ENCODE measurements at places on chromosomes 11 and 22.
A peak's percentile ranks its signal among the peaks of the same experiment; 100 is the strongest.

GRCh38 chr11:74468058-74468457 lies 709 bp upstream of the KCNE3 start:
- no peak for DNase-seq

DNA sequence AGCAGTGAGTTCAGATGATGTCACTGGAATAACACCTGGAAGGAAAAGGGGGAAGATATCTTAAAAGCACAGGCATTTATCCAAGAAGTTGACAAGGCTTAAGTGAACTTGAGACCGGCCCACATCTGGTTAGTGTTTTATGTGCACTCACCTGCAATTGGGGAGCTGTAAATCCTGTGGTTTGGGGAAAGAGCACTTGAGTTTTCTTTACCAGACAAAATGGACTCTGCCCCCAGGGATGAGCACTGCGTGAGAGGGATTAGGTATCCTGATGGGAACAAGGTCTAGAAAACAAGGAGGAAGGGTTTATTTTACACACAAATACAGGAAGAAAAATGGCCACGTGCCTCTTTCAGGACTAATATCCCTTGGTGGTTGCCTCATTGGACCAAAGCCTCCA lies 15.2 kb downstream of the E2F8 start:
- no peak for DNase-seq

DNA sequence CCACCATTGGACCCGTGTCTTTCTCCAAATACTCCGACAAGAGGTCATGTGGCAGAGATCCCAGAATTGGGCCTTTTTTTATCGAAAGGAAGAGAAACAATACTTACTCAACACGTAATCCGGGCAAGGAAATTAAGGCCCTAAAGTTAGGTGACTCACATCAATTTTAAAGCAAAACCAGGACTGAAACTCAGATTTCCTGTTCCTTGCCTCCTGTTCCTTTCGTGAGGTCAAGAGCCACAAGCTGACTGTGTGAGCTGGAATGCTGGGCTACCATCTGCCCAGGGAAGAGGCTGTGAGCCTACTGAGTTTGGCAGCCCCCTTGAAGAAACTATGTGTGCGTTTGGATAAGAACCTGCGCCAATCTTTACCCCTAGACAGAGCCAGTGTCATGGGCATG lies 27.1 kb upstream of the MRGPRX2 start:
- DNase-seq, result no peak

GRCh38 chr11:100098560-100098959 lies 588.5 kb upstream of the ARHGAP42 start:
- DNase-seq, result no peak

- no peak for DNase-seq
Observed at GRCh38 chr11:93444617-93445073, 98.5 kb downstream of the SMCO4 start.

DNA sequence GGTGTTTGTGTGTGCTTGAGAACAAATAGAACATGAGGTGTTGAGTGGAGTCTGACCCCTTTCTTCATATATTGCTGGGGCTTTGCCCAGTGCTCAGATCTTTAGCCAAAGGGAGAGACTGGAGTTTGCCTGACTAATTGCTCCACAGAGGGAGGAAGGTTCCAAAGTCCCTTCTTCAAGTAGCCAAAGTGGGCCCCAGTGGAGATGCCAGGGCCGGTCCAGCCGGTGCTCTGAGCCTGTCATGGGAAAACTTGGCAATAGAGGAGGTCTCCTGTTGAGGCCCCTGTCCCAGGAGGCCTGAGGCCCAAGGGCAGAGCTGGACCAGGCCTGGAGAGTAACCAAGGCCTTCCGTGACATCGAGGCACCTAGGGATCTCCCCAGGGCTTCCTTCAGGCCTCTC lies 112.3 kb downstream of the DSCAML1 start:
- DNase-seq, result no peak

- no peak for DNase-seq
Observed at GRCh38 chr11:75872887-75873416, 57.9 kb downstream of the UVRAG start.

- DNase-seq, result peak; percentile 74
Observed at GRCh38 chr22:45553351-45554039, 50.8 kb downstream of the FBLN1 start.

DNA sequence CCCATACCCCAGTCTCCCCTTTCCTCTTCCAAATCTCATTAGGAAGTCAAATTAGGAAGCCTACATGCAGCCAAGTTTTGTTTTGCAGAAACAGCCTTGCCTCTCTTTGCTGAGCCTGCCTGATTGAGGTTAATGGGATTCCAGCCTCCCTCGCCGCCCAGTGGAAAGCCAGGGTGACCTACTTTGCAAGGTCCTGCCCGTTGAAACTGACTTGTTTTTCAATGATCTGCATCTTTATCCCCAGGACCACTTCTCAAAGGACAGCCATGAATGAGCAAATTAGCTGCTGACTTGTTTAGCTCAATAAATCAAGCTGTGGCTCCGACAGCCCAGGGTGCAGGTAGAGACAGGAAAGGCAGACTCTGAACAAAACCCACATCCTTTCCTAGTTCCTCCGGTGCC lies 110.4 kb downstream of the RRAS2 start:
- DNase-seq, result no peak

DNA sequence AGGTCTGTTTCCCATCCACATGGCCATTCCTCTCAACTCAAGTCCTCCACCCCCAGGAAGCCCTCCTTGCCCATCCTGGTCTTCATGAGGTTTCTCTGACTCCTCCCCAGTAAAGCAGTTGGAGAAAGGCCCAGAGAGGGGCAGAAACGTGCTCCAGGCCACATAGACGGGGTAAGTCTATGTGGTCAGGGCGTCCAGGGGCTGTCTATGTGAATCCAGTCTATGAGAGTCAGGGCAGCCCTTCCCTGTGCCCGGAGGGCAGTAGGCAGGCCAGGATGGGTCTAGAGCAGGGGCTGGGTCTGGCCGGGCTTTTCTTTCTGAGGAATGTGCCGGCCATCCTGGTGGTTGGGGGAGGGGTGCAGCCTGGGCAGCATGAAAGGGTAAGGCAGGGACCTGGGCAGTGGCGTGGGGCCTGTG lies 11.7 kb downstream of the GUCD1 start:
- DNase-seq, result no peak

DNA sequence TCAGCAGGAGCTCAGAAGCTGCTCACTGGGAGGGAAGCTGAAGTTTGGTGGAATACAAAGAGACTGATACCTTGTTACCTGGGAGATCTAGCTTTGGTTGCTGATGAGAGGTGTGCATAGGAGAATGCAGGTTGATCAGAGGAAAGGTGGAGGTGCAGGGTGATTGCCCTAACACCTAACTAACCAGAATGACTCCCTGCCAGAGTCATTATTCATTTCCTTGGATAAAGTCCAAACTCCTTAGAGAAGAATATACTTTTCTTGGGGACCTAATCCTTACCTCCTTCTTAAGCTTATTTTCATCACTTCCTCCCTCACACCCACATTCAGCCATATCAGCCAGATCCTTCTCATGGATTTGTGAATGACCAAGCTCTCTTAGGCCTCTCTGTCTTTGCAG lies 814.2 kb upstream of the TENM4 start:
- no peak for DNase-seq

GRCh38 chr11:123178186-123178585 lies 16.9 kb downstream of the CLMP start:
- no peak for DNase-seq

GRCh38 chr11:66878474-66878873 lies 21.6 kb downstream of the LRFN4 start:
- DNase-seq, result no peak

GRCh38 chr11:22543261-22543660 lies 82.4 kb downstream of the FANCF start:
- DNase-seq, result no peak

DNA sequence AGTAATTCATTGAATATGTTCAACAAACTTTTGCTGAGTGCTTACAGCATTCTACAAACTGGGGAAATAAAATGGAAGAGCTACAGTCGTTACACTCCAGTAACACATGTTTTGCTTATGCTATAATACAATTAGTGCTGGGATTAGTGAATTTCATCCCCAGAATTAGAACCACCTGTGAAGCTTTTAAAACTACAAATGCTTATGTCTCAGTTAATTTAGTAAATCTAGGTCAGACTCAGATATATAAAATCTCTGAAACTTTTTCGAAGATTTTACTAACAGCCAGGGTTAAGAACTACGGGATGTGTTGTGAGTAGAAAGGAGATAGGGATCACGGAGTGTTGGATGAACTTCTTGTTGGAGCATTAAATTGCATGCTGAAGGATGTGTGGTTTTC lies 33.7 kb upstream of the EED start:
- DNase-seq, result no peak

Measured in suppressor macrophage (primary cell).